ENCODE measurements at places on chromosomes 4 and X.

DNA sequence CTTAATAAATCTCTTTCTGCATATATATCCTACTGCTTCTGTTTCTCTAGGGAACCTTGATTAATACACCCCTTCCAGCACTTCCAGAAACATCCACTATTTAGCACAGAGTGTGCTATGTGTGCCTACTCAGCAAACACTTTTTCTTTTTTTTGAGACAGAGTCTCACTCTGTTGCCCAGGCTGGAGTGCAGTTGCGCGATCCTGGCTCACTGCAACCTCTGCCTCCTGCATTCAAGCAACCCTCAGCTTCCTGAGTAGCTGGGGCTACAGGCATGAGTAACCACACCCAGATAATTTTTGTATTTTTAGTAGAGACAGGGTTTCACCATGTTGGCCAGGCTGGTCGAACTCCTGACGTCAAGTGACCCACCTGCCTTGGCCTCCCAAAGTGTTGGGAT lies 266.9 kb upstream of the DIAPH2 start:
- no peak for DNase-seq

DNA sequence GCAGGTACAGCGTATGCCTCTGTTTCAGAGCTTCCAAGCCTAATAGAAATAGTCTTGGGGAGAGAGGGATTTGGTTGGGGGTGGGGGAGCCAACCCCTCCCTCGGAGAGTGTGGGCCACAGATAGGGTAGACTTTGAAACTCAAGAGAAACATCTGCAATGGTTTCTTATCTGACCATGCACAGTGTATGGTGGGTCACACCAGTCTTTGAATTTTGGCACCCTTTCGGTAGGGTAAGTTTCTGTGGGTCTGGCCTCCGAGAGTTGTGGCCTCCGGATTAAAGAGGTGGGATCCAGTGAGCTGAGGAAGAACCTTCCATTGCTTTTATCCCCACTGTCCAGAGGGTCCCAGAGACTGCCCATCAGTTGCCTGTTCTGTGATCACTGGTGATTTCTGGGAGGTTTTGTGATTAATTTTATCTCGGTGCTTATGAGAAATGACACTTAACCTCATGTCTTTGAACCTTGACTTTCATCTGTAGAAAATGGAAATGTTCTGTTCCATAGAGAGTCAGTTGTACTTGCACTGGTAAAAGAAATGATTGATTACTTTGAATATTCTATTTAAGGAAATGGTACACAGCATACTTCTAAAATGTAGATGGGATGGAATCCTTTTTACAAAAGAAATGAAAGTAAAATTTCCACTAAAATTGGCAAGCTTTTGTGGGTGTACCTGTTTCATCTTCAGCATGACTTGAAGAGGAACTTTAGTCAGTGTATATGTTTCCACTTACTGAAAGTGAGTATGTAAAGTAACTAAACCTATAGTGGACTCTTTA lies 62.7 kb downstream of the TMEM131L start:
- DNase-seq = no peak

DNA sequence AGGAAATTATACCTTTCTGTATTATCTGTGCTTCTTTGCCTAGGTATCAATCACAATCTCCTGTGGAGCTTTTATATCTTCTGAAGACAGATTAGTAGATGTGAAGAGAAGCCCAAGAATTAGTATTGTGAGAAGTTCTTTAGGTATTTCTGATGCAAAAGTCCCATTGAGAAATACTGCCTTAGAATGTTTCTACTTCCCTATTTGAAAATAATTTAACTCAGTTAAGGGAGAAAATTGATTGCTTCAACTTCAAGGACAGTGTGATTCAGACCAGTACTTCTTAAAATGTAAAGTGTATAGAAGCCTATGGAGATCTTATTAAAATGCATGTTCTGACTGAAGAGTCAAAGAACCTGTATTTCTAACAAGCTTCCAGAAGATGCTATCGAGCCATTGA lies 9.0 kb downstream of the EIF1AX start:
- no peak for DNase-seq

DNA sequence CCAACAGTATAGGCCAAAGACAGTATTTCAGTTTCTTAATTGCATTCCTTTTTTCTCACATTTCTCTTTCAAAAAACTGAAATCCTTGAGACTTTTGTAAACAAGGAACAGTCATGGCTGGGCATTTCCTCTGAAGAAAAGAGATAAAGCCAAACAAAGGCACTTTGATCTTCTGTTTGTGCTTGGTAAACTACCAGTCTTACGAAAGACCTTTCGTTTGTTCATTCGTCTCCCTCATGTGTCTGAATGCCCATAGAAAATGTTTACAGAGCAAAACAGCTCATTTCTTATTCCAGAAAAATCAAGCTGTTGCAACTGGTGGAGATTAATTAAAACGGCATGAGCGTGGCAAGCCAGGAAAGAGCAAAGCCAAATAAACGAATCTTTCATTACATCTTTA lies 178.0 kb downstream of the GASK1B start:
- DNase-seq = no peak

- DNase-seq = no peak
Observed at GRCh38 chr4:40601641-40602040, 28.0 kb downstream of the RBM47 start.

- no peak for DNase-seq
Observed at GRCh38 chr4:52196606-52197130, 145.6 kb downstream of the SPATA18 start.

DNA sequence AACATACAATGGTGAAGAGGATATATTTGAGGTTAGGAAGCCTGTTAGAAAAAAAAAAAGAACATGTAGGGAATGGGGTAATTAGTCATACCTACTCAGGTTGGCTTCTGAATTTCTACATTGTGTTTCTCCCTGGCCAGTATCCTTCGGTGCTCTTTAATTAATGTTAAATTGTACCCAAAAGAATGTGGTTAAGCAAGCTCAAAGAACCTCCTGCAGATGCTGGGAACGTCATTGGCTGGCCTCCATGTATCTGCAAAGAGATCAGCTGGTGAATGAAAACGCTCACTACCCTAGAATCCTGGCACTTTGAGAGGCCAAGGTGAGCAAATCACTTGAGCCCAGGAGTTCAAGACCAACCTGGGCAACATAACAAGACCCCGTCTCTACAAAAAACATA lies 942.3 kb upstream of the PRKX start:
- no peak for DNase-seq

GRCh38 chr4:123297836-123298235 lies 98.8 kb upstream of the SPRY1 start:
- DNase-seq = no peak

DNA sequence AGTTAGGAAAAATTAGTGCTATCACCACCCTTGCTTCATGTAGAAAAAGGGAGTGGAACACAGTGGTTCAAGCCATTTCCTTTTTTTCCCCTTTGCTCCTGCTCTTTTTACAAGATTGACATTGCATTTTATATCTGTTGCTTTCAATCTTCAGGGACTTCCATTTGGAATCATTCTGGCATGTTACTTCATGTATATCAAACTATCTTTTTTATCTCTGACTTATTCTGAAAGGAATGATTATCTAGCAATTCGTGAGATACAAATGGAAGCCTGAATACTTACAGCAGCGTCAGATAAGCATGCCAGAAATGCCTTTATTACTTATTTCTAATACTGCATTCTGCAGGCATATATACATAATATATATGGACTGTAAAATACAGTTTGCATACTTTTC lies 20.4 kb downstream of the ADGRL3 start:
- no peak for DNase-seq

DNA sequence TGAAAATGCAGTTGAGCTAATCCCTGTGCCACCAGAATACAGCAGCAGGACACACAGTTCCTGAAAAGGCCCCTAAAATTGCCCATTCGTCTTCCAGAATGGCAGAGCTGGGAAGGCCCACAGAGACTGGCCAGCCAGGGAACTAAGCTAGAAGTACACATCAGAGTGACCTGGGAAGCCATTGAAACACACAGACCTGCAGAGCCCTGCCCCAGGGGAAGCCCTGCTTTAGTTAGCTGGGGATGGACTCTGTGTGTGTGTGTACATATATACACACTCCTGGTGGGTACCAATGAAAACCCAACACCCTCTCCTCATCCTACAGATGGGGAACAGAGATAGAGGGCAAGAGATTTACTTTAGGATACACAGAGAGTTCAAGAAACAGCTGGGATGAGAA lies 227.7 kb downstream of the HS6ST2 start:
- DNase-seq = no peak

DNA sequence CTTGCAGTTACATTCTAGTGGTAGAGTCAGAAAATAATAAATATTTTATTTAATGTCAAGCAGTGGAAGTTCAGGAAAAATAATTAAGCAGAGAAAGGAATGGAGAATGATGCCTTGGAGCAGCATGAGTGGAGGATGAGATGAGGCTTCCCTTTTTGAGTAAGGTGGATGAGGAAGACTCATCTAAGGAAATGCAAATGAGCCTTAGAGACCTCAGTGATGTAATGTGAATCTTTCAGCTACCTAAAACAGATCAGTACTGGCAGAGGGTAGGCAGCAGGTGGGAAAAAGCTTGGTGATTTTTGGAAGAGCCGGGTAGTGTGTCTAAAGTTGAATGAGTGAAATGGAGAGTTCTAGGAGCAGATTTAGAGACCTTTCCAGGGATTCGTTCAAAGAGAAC lies 118.2 kb downstream of the GRID2 start:
- DNase-seq = no peak

DNA sequence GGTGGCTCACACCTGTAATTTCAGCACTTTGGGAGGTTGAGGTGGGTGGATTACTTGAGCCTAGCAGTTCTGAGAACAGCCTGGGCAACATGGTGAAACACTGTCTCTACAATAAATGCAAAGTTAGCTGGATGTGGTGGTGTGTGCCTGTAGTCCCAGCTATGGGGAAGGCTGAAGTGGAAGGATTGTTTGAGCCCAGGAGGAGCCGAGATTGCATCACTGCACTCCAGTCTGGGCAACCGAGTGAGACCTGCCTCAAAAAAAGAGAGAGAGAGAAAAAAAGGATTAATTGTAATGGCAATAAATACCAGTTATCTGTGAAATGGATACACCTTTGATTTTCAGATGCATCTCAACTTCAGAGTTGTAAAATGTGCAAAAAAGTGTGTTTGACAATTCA lies 58.8 kb downstream of the SPRY1 start:
- no peak for DNase-seq

DNA sequence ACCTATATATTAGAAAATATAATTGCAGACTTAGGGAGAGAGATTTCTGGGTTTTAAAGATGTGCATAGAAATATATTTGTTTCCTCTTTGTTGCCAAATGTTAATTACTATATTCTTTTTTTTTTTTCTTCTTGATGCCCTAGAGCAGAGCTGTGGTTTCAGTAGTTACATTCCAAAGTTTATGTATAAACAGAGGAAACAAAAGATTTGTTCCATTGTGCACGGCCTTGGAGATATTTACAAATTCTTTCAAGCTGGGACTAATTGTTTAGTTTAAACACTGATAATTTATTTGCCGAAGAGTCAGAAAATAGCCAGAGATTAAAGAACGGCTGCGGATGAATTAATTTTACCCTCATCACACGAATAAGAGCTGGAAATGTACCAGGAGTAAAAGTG lies 85.1 kb downstream of the USP46 start:
- DNase-seq = no peak

DNA sequence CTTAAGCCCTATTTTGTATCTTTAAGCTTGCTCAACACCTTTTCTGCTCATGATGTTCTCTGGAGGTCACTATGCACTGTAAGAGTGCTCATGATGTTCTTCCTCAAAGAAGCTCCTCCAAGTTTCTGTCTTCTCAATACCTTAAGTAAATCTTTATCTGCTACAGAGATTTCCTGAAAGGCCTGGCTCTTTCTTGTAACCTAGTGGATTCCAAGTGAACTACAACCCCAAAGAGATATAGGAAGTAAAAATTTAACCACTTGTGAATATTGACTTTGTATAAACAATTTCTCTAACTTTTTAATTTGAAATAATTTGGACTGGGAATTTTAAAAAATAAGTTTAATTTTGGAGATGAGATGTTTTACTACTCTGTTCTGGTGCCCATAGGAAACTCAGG lies 39.3 kb upstream of the XK start:
- no peak for DNase-seq

DNA sequence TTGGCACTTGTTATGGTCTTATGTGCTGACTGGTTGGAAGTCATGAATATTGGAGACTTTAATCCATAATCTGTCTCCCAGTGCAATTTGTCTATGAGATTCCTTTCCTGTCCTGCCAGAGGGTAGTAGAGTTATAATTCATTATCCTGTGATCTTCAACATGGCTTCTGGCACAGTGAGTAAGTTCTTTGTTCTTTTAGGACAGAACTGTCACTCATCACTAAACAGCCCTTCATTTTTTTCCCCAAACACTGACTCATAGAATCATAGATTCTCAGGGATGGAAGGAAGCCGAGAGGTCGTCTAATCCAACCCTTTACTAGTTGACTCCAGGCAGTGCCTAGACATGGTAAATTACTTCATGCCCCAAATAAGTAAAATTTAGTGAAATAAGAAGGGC lies 78.4 kb downstream of the LUZP4 start:
- no peak for DNase-seq

DNA sequence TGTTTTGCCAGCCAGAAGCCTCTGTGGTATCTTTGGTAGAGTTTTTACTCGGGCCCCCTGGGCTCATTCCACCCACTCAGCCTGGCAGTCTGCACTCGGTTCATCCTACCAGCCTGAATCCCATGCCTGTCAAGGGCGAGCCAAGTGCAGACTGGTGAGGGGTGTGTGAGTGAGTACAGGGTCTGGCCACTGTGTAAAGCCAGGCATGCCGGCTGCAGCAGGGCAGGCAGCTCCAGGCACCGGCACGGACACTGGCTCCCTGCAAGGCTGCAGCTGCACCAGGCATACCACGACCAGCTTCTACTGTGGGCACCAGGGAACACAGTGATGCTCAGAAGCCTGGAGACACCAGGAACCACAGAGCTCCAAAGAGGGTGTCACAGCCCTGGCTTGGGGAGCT lies 194.0 kb upstream of the GALNT7 start:
- no peak for DNase-seq

Measured in eye (tissue), 1 donor.